ENCODE measurements at places on chromosomes 3 and 15.

DNA sequence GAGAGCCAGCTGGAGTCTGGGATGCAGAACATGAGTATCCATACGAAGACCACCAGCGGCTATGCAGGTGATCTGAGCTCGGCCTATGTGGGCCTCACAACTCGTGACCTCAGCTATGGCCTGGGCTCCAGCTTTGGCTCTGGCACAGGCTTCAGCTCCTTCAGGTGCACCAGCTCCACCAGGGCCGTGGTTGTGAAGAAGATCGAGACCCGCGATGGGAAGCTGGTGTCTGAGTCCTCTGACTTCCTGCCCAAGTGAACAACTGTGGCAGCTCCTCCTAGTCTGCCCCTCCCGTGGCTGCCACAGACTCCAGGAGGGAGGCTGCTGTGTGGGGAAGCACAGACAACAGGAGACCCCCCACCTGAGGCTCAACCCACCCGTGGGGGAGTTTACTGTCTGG is 3.6 kb upstream of the KPNA4 start:
- DNase-seq, result no peak
- no peak overlapping the region for H3K27ac ChIP-seq
- H3K27me3 ChIP-seq, result no peaks in the 10 kb centered on the region
- H3K36me3 ChIP-seq, result peaks cover 12% of the 10 kb centered on the region
- peaks cover 29% of the 10 kb centered on the region for H3K4me1 ChIP-seq
- no peak overlapping the region for H3K4me3 ChIP-seq

DNA sequence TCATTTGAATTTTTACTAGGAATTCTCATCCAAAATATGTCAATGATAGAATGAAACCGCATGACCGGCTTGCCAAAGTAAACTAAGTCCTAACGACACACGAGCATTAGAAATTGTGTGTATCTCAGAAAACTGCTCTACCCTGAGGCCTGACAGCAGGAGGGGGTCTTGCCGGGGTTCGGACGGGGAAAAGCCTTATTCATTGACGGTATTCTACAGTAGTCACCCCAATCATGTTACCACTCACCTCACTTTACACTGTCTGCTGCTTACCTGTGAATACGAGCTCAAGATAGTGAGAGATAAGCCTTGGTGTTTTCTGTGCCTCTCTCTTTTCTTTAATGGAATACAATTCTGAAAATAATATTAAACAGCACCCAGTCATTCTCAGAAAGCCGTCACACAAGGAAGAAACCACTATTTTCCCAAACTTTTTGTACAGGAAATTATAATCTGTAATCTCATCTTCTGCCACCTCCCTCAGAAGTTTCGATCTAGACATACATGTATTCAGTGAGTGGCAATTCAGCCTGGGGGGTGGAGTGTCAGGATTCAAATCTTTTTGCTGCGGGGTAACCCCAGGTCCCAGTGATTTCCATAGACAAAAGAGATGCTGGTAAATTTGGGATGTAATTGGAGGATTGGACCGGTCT is 492 bp upstream of the FAM43A start:
- peaks cover 9% of the 10 kb centered on the region for H3K36me3 ChIP-seq
- peaks cover 31% of the 10 kb centered on the region for H3K27me3 ChIP-seq
- peaks cover 60% of the 10 kb centered on the region for H3K4me1 ChIP-seq

GRCh38 chr15:98648654-98649471 is 524 bp downstream of the IGF1R start:
- peak overlapping the region; percentile 85 for H3K4me3 ChIP-seq
- peak; percentile 20 for DNase-seq
- H3K36me3 ChIP-seq, result peaks cover 2% of the 10 kb centered on the region
- peaks cover 52% of the 10 kb centered on the region for H3K27me3 ChIP-seq
- H3K4me1 ChIP-seq, result peaks cover 40% of the 10 kb centered on the region

GRCh38 chr3:124322309-124322880 is 330.5 kb upstream of the ROPN1 start:
- no peak overlapping the region for H3K4me3 ChIP-seq
- no peaks in the 10 kb centered on the region for H3K4me1 ChIP-seq
- no peak for DNase-seq
- no peaks in the 10 kb centered on the region for H3K27me3 ChIP-seq
- no peaks in the 10 kb centered on the region for H3K36me3 ChIP-seq
- no peak overlapping the region for H3K27ac ChIP-seq

GRCh38 chr3:12327021-12327420 is 38.2 kb downstream of the PPARG start:
- H3K4me3 ChIP-seq, result no peak overlapping the region
- peaks cover 5% of the 10 kb centered on the region for H3K4me1 ChIP-seq
- peaks cover 16% of the 10 kb centered on the region for H3K27me3 ChIP-seq
- no peaks in the 10 kb centered on the region for H3K36me3 ChIP-seq

DNA sequence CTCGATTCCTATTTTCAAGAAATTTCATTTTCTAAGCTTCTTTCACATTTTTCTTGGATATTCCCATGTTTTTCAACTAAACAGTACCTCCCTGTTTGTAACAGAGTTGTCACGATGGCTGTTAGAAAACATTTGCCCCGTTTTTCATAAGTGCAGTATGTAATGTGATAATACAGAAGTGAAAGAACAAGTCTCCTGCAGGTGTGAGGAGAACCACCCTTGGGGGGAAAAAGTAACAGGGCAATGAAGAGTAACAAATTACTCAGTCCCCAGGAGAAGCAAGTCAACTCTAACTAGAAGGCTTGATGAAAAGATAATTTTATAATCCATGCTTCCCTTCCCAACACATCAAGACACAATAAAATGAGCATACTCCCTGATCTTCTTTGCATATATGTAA is 493.3 kb downstream of the FOXP1 start:
- no peak overlapping the region for H3K27ac ChIP-seq
- H3K4me3 ChIP-seq, result no peak overlapping the region
- H3K36me3 ChIP-seq, result peaks cover 33% of the 10 kb centered on the region
- peaks cover 59% of the 10 kb centered on the region for H3K4me1 ChIP-seq
- no peak for DNase-seq

- H3K36me3 ChIP-seq, result no peaks in the 10 kb centered on the region
- no peak overlapping the region for H3K27ac ChIP-seq
- no peak overlapping the region for H3K4me3 ChIP-seq
- DNase-seq, result no peak
- peaks cover 5% of the 10 kb centered on the region for H3K27me3 ChIP-seq
These were observed 10.5 kb downstream of the DLEC1 start for GRCh38 chr3:38049358-38050126.

- no peak for DNase-seq
- H3K27ac ChIP-seq, result no peak overlapping the region
- peaks cover 5% of the 10 kb centered on the region for H3K4me1 ChIP-seq
- peaks cover 4% of the 10 kb centered on the region for H3K27me3 ChIP-seq
- no peaks in the 10 kb centered on the region for H3K36me3 ChIP-seq
These were observed 73.4 kb upstream of the TP63 start for GRCh38 chr3:189557824-189558223.

DNA sequence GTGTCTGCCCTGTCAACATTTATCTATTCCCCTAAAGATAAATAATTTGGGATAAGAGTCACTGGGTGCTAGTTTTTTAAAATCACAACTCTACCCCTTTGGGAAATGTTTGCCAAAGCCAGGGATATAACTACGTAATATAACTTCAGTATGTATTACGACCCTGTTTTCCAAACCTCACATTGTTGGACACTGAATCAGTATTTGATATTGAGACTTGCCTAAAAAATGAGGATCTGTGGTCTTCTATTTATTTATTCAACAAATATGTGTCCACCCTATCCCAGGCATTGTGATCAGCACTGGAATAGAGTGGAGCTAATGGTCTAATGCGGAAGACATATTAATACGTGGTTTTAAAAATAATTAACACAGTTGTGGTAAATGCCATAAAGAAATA is 4.5 kb upstream of the MGA start:
- no peak for DNase-seq
- H3K36me3 ChIP-seq, result no peaks in the 10 kb centered on the region
- no peak overlapping the region for H3K4me3 ChIP-seq
- no peak overlapping the region for H3K27ac ChIP-seq

GRCh38 chr15:93820566-93820965 is 410.8 kb upstream of the MCTP2 start:
- no peak for DNase-seq
- no peak overlapping the region for H3K27ac ChIP-seq
- H3K4me3 ChIP-seq, result no peak overlapping the region
- no peaks in the 10 kb centered on the region for H3K36me3 ChIP-seq
- H3K27me3 ChIP-seq, result no peaks in the 10 kb centered on the region
- H3K4me1 ChIP-seq, result no peaks in the 10 kb centered on the region

DNA sequence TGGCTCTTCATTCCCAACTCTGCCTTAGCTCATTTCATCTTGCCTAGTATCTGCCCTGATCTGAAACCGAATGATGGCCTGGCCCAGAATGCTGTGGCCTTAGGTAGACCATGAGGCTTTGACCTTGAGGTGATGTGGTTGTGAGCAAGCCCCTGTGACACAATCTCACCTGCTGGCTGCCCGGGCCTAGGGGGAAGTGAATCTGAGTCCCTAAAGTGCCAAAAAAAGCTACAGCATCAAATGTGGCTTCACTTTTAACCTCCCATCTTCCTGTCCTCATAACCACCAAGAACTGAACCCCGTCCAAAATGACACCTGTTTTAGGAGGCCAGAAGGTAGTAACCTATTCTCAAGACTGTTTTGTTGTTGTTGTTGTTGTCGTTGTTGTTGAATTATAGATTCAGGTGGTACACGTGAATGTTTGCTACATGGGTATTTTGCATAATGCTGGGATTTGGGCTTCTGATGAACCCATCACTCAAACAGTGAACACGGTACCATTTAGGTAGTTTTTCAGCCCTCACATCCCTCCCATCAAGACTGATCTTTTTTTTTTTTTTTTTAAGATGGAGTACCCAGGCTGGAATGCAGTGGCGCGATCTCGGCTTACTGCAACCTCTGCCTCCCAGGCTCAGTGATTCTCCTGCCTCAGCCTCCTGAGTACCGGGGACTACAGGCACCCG is 54.6 kb downstream of the MCCC1 start:
- DNase-seq, result no peak
- H3K4me3 ChIP-seq, result no peak overlapping the region
- H3K27me3 ChIP-seq, result no peaks in the 10 kb centered on the region
- peaks cover 32% of the 10 kb centered on the region for H3K36me3 ChIP-seq
- no peak overlapping the region for H3K27ac ChIP-seq
- H3K4me1 ChIP-seq, result peaks cover 8% of the 10 kb centered on the region

DNA sequence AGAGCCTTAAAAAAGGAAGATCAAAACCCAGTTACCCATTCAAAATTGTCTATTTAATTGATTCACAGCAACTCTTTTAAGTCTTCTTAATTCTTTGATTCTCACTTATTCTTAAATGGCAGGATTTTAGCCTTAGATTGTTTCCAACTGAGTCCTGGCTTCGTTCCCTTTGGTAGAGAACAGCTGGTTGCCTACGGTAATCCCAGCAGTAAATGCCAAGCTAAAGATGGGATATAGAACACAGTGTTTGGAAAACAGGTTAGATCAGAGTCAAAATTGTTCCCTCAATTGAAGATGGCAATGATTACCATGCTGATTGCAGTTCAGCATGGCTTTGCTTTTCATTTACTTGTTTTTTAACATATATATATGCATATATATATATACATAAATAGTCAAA is 300.9 kb downstream of the PYDC2 start:
- no peak for DNase-seq
- no peak overlapping the region for H3K27ac ChIP-seq
- no peaks in the 10 kb centered on the region for H3K27me3 ChIP-seq
- H3K4me1 ChIP-seq, result no peaks in the 10 kb centered on the region

GRCh38 chr3:8755564-8756237 is 13.7 kb downstream of the OXTR start:
- no peaks in the 10 kb centered on the region for H3K27me3 ChIP-seq
- no peak for DNase-seq
- no peaks in the 10 kb centered on the region for H3K36me3 ChIP-seq
- no peak overlapping the region for H3K4me3 ChIP-seq

GRCh38 chr15:79176151-79176550 is 85.6 kb upstream of the RASGRF1 start:
- no peak for DNase-seq
- H3K27me3 ChIP-seq, result peaks cover 8% of the 10 kb centered on the region
- no peak overlapping the region for H3K4me3 ChIP-seq
- H3K4me1 ChIP-seq, result no peaks in the 10 kb centered on the region
- no peak overlapping the region for H3K27ac ChIP-seq
- H3K36me3 ChIP-seq, result no peaks in the 10 kb centered on the region

DNA sequence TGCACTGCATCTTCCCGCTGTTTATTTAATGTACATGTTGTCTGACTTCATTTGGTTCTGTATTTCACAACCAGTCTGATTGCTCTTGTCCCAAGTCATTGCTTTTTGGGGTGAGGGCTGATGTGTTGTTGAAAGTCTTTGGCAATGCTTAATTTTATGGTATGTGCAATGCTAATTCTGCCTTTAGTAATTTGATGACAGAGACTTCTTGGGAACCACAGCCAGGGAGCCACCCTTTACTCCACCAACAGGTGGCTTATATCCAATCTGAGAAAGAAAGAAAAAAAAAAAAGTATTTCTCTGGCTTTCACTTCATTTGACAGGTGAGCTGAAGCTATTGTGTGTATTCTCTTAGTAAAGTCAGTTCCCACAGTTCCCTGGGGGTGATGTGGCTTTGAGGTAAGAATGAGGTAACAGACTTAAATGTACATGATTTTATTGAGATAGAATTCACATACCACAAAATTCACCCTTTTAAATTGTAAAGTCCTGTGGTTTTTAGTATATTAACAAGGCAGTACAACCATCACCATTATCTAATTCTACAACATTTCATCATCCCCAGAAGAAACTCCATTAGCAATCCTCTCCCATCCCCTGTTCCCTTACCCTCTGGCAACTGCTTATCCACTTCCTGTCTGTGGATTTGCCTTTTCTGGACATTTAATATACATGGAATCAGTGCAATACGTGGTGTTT is 97.3 kb downstream of the SLCO3A1 start:
- DNase-seq, result no peak
- H3K27ac ChIP-seq, result no peak overlapping the region
- no peaks in the 10 kb centered on the region for H3K36me3 ChIP-seq

- H3K36me3 ChIP-seq, result no peaks in the 10 kb centered on the region
- DNase-seq, result no peak
- peaks cover 5% of the 10 kb centered on the region for H3K27me3 ChIP-seq
- no peaks in the 10 kb centered on the region for H3K4me1 ChIP-seq
- H3K27ac ChIP-seq, result no peak overlapping the region
These were observed 64.8 kb downstream of the RBMS3 start for GRCh38 chr3:29345516-29346300.

DNA sequence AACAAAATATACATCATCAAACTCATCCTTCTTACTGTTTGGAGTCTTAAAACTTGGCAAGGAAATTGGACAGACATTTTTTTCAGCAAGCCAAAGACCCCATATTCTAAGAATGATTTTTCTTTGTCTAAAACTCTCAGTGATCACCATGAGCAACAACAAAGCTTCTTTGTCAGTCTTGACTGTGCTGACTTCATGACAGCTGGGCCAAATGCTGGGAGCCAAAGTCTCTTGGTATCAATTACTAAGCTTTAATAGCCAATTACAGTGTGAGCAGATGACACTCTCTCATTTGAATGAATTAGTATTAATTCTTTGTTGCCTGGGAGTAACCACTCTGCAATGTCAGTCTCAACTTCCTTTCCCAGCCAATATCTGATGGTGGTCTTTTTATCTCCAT is 48.1 kb upstream of the GK5 start:
- peaks cover 28% of the 10 kb centered on the region for H3K4me1 ChIP-seq
- H3K4me3 ChIP-seq, result no peak overlapping the region
- no peak overlapping the region for H3K27ac ChIP-seq
- H3K27me3 ChIP-seq, result no peaks in the 10 kb centered on the region

- DNase-seq, result no peak
- no peak overlapping the region for H3K27ac ChIP-seq
- no peaks in the 10 kb centered on the region for H3K36me3 ChIP-seq
- H3K4me3 ChIP-seq, result no peak overlapping the region
These were observed 134.4 kb upstream of the DAZL start for GRCh38 chr3:16739541-16740105.

GRCh38 chr3:179921951-179922350 is 114.8 kb downstream of the PEX5L start:
- no peak overlapping the region for H3K4me3 ChIP-seq
- H3K27me3 ChIP-seq, result peaks cover 4% of the 10 kb centered on the region
- peaks cover 8% of the 10 kb centered on the region for H3K4me1 ChIP-seq
- no peak for DNase-seq
- no peaks in the 10 kb centered on the region for H3K36me3 ChIP-seq
- no peak overlapping the region for H3K27ac ChIP-seq
